ENCODE measurements at places on chromosomes 6 and 20.
A peak's percentile ranks its signal among the peaks of the same experiment; 100 is the strongest.

DNA sequence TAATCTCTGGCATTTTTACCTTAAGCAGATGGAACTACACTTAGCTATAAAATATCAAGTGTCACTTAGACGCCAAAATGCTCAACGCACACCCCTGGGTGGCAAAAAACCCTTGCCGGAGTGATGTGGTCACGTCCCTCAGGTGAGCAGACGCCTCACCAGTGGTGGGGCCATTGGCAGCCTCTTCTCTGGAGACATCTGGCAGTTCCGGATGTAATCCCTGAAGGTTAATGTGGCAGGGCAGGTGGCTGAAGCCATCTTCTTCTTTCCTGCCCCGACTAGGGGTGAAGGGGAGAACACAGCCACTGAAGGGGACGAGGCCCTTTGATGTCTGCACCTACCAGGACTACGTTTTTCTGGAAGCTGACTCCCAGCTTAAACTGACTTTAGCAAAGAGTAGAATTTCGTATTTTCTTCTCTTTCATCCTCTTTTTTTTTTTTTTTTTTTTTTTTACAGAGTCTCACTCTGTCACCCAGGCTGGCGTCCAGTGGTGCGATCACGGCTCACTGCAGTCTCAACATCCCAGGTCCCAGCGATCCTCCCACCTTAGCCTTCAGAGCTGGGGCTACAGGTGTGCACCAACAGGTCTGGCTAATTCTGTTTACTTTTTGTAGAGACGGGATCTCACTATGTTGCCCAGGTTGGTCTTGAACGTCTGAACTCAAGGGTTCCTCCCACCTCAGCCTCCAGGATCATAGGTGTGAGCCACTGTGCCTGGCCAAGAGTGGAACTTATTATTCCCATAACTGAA lies 152.1 kb downstream of the TTLL2 start:
- DNase-seq = no peak

DNA sequence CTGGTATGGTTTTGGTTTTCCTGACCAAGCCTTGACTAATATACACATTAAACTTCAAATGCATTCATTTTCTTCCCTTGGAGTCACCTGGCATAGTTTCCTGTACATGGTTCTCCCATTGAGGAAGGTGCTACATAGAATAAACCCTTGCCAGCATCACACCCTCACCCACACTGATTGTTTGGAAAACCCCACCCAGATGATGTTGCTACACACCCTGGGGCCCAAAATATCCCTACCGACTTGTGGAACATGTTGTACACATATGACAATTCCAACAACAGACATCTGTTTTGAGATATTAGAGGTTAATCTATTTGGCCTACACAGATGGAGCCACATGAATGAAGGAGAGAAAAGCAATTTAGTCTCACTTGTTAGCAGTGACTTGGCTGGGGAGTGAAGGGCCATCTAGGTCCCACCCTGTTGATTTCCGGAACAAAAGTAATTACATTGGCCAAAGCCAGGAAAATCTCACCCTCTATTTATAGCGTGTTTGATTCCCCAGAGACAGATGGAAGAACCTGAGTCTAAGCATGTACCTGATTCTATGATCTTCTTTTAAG lies 606.0 kb upstream of the BTBD3 start:
- no peak for DNase-seq

- no peak for DNase-seq
Measured at GRCh38 chr6:31037682-31038081, 27.4 kb downstream of the MUC22 start.

DNA sequence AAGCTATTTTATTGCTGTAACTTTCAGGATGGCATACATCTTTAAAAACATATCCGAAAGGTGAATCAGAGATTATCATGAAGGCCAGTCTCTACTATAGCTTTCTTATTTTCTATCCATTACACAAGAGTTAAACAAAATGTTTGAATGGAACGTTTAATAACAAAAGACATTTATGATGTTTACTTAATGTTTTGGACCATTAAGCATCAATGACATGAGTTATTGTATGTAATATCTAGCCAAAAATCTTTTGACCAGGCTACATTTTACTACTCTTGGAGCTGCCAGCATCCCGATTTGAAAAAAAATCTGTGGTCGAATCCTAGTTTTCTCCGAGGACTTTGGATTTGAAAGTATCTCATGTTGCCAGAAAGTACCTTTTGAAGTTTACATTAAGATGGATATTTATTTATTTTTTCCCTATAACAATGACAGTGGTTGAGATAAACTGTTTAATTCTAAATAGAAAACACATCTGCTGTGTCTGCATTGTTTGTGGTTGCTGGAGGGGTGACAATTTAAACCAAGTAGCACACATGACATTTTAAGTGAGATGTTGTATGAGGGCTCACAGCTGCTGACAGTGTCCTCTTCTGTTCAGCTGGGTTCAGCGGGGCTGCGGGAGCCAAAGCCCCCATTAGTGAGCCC lies 293.7 kb upstream of the TCF21 start:
- no peak for DNase-seq

DNA sequence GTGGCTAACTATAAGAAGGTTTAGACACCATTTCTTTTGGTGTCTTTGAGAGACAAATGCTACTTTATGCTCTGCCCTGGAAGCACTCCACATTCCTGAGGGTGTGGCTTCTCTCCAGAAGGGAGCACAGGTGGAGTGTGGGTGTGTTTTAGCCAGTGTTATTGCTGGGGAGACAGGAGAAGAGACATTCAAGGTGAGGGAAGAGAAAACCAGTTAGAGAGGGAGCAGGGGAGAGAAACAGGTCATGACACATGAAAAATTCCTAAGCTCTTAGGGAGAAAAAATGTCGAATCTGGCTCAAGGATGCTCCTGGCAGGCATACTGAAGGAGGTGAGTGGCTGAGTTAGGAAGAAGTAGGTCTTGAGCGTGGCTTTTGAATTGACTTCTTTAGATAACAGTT lies 292.8 kb downstream of the CLIC5 start:
- DNase-seq = no peak

DNA sequence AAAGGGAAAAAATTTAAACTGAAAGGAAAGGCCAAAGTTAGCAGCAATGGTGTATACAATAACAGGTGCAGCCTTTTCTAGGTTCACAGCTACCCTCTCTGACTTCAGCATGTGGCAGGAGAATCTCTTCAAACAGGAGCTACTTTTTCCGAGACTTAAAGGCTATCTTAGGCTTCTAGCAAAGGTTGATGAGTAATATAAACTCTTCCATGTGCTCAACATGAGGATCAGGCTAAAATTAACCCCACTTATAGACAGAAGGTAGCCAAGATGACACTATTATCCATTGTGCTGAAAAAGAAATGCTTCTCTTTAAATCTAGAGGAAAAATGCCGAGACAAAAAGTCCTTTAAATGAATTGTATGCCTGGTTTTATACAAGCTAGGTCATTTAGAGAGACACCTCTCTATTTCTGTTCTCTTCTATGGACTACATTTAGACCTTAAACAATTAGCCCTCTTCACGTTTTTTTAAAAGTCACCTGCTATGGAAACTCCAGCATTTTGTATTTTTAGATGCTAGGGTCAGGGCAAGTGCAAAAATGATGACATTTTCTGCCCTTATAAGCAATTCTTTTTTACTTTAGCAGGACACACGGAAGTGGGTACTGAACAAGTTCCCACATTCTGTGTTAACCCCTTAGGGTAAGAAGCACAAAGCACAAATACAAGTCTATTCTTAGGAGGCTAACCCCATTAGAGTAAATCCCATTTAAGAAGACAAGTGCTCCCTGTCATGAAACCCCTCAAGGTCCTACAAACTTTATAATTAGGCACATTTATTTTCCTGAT lies 216.8 kb upstream of the CITED2 start:
- no peak for DNase-seq

- no peak for DNase-seq
Measured at GRCh38 chr6:158662954-158663624, 13.2 kb downstream of the SYTL3 start.

- peak; percentile 98 for DNase-seq
Measured at GRCh38 chr6:20877008-20877937, 343.0 kb downstream of the CDKAL1 start.

- DNase-seq = no peak
Measured at GRCh38 chr20:37850724-37851355, 52.1 kb upstream of the VSTM2L start.

GRCh38 chr6:149696901-149697300 lies 21.0 kb downstream of the LATS1 start:
- no peak for DNase-seq

GRCh38 chr20:50762435-50763220 lies 31.2 kb downstream of the PARD6B start:
- DNase-seq = no peak

GRCh38 chr20:6663104-6663503 lies 104.4 kb upstream of the BMP2 start:
- DNase-seq = no peak

GRCh38 chr6:125888989-125889656 lies 67.4 kb upstream of the HINT3 start:
- peak; percentile 14 for DNase-seq

- peak; percentile 61 for DNase-seq
Measured at GRCh38 chr6:145044641-145045246, 690.6 kb downstream of the EPM2A start.

DNA sequence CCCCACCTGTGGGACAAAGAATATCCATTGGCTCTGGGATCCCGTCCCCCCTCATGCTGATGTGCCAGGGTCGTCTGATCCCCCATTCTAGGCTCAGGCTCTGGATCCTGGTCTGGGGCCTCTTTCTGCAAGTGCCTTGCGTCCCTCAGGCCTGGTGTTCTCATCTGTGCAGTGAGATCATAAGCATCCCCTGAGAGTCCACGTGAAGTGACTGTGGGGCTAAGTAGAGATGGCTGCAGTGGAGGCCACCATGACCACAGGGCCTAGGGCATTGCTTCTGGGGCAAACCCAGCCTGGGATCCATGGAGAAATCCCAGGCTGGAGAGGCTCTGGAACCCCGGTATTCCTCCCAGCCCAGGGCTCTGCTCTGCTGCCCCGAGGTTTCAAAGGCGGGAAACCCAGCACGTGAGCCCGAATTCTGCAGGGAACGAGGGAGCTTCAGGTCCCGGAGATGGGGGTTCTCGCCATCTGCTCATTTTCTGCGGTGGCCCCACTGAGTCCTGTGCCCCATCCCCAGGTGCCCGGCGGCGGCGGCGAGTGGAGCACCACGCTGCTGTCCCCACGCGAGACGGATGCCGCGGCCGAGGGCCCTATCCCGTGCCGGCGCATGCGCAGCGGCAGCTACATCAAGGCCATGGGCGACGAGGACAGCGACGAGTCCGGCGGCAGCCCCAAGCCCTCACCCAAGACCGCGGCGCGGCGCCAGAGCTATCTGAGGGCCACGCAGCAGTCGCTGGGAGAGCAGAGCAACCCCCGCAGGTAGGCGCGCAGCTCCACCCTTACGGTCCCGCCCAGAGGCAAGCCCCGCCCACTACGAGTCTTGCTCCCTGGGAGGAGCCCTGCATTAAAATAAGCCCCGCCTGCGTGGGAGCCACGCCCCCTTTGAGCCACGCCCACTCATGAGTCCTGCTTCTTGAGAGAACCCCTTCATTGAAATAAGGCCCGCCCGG lies 105.5 kb upstream of the MYL9 start:
- DNase-seq = peak; percentile 50

GRCh38 chr6:70079241-70079640 lies 212.9 kb downstream of the COL19A1 start:
- no peak for DNase-seq

GRCh38 chr20:10978713-10979112 lies 304.9 kb upstream of the JAG1 start:
- no peak for DNase-seq

- no peak for DNase-seq
Measured at GRCh38 chr20:48776306-48776705, 51.5 kb downstream of the PREX1 start.

GRCh38 chr20:37335642-37336368 lies 10.1 kb upstream of the SRC start:
- DNase-seq = no peak

- DNase-seq = peak; percentile 56
Measured at GRCh38 chr6:63923139-63923739, 287.6 kb downstream of the PHF3 start.

DNA sequence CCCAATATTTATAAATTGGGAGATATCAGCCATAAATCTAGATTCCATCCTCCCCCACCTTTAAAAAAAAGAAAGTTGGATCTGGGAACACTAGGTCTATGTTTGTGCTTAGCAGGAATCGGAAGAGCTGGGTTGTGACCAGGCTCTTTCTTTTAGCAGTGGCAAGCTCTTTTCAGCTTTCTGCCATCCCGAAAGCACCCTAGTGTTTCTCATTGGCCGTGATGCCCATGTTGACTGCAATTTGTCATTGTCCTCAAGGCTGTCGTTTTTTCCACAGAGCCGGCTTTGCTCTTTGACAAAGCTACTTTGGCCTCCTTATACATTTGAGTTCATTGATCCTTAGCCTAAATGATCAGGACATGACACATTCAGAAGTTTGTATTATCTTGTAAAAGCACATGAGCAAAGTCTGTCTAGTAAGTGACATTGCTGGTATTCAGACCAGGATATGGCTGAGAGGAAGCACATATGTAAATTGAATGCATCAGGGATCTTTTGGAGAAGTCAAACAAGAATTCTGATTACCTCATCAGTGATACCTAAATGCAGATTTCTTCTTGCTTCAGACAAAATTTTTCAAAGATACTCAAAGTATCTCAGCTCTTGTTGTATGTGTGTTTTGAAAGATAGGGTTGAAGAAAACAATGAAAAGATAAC lies 50.1 kb downstream of the CARMIL1 start:
- no peak for DNase-seq

DNA sequence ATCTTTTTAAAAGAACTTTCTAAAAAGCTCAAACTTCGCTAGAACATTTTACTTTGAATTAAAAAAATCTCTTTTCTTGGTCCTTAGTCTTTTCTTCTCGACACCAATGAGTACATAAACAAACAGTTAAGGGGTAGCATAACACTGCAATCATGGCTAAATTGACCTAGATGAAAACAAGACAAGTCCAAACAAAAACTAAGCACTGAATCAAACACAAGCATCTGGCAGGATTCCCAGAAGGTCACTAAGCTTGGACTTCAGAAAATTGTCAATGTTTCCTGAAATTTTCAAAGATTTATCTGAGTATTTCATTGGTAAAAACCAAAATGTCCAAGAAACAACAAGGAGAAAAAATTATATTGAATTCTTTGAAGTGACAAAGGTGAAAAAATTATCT lies 5.0 kb downstream of the COL21A1 start:
- DNase-seq = no peak

DNA sequence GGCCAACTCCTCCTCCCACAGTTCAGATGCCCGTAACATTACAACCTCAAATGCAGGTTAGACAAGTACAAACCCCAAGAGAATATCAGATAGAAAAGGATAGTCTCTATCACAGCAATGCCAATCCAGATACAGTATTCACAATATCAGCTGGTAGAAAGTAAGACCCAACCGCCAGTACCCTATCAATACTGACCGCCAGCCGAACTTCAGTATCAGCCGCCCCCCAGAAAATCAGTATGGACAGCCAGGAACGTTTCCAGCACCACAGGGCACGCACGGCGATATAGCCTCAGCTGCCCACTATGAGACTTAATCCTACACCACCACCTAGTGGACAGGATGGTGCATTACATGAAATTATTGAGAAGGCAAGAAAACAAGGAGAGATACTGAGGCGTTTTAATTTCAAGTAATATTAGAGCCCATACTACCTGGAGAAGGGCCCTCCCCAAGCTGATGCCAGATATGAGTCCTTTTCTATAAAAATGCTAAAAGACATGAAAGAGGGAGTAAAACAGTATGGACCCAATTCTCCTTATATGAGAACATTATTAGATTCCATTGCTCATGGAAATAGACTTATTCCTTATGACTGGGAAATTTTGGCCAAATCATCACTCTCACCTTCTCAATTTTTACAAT lies 17.6 kb upstream of the EIF2S2 start:
- DNase-seq = peak; percentile 75

GRCh38 chr20:33211817-33212424 lies 5.2 kb upstream of the BPIFA3 start:
- peak; percentile 4 for DNase-seq

- DNase-seq = no peak
Measured at GRCh38 chr20:44028868-44029847, 114.5 kb downstream of the TOX2 start.

Data from kidney capillary endothelial cell (primary cell).